T-helper 1 cell treated with Interleukin-12 subunit alpha and Interleukin-12 subunit beta and Interleukin-4 antibody, amounts not matched to agents 30 ng/mL and 1 ng/mL, for 36 hours (primary cell): ENCODE measurements at places on chromosomes 16 and 17. TPM values are rescaled to one million over a fixed set of nuclear protein-coding genes. Genes with fewer than 3 reads are reported as not detected.

CCL22 gene
- 0.63 and 0.71 TPM in 2 replicates for total RNA-seq

TP53TG3C gene
- not detected in 2 replicates for total RNA-seq

TBC1D3G gene
- total RNA-seq, result not detected in 2 replicates

ALOX15 gene
- total RNA-seq, result not detected in 2 replicates

GLP2R gene
- not detected in 2 replicates for total RNA-seq
